H9 (cell line): ENCODE measurements at places on chromosomes 2 and 18.

DNA sequence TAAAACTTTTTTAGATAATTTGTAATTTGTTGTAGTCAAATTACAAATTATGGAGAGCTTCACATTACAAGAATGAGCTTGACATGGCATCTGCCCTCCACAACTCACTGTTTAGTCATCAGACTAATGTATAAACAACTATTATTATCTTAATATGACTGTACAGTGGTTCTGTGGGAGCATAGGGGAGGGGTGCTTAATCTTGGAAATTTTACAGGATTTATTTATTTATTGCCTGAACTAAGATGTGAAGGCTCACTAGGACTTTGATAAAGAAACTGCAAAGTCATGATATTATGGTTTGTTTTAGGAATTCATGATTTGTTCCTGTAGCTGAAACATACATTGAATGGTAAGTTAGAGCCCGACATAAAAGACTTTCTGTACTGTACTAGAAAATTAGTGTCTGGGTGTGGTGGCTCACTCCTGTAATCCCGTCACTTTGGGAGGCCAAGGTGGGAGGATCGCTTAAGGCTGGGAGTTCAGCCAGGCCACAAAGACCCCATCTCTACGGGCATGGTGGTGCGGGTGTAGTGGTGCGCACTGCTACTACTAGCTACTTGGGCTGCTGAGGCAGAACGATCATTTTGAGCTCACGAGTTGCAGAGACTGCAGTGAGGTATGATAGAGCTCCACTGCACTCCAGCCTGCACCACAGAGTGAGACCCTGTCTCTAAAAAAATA is 2.1 kb downstream of the MARCHF7 start:
- DNase-seq: no peak

DNA sequence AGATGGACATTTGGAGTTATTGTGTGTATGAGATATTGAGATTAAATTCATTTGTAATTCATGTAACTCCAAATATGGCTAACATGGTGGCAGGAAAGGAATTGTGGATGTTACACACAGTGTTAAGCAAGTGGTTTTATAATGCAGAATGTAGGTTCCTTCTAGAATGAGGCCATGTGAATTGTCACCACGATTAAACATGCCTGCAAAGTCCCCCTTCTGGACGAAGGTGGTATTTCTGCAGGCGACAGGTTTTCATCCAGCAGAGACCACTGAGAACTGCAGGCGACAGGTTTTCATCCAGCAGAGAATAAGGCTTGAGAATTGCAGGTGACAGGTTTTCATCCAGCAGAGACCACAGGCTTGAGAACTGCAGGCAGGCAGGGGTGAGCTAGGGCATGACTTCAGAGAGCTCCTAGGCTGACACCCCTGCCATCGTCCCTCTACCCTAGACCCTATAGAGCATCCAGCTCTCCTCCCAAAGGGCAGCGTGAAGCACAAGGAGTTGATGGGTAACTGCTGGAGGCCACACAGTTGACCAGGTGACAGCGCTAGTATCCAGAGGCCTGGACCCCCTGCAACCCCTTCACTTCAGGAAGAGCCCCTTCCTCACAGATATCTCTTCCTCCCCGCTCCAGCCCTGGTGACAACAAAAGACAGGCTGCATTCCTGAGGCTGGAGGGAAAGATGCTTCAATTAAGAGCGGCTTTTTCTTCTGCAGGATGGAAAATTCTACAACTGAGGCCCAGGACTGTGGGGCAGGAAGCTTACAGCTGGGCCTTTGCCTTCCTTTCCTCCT is 175.8 kb downstream of the LOXHD1 start:
- peak; percentile 70 for DNase-seq

DNA sequence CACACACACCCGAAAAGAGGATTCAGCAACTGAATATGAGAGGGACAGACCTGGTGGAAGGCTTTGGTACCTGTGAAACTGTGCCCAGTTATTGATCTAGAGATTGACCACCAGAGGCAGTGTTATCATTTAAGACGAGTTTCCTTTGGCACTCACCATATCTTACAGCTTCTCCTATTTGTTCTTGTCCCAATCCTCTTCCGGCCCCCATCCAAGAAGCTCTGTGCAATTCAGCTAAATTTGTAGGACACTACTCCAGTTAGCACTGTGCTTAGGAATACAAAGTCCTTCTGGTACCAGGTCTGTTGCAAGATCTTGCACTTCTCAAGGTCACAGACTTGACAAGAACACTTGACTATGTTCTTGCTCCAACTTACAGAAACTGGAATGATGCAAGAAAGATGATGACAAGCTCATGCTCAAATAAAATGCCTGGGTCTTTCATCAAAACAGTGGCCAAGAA is 177.7 kb downstream of the TMEM247 start:
- no peak for DNase-seq

- no peak for DNase-seq
These were observed 15.5 kb downstream of the AQP12A start for GRCh38 chr2:240707043-240707756.

DNA sequence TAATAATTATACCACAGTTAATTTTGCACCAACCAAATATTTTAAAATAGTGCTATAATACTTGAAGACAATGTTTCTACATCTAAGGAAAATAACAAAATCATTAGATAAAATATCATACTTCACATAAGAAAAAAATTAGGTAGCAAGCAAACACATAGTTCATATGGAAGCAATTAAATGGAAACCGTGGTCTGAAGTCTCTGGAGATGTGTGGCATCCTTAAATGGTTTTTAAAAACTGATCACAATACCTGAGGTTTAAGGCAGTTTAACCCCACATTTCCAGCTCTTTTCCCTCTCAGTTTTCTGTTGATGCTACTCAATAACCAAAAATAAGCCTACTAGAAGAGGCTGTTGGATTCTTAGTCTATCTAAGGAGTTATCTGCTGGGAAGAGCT is 71.3 kb downstream of the ASXL2 start:
- DNase-seq: no peak

DNA sequence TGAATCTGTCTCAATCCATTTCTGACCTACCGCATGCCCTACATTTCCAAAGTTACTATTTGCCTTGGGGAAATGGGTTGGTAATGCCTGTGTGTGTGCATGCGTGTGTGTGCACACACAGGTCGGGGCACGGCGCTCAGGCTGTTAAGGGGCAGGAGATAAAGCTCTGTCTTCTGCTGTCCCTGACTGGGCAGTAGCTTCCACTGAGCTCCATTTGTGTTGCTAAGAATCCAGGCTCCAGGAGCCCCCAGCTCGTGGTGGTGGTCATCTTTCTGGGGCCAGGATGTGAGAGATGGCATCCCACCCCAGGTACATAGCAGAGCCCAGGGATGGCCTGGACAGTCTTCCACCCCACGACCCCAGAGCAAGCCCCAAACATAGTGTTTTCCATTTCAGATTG is 66.7 kb upstream of the HS6ST1 start:
- DNase-seq: peak; percentile 5

- no peak for DNase-seq
These were observed 121.2 kb downstream of the SPP2 start for GRCh38 chr2:234171666-234172065.

GRCh38 chr2:37983719-37984118 is 58.6 kb downstream of the RMDN2 start:
- no peak for DNase-seq

- no peak for DNase-seq
These were observed 15.3 kb upstream of the UGT1A9 start for GRCh38 chr2:233656443-233656842.

DNA sequence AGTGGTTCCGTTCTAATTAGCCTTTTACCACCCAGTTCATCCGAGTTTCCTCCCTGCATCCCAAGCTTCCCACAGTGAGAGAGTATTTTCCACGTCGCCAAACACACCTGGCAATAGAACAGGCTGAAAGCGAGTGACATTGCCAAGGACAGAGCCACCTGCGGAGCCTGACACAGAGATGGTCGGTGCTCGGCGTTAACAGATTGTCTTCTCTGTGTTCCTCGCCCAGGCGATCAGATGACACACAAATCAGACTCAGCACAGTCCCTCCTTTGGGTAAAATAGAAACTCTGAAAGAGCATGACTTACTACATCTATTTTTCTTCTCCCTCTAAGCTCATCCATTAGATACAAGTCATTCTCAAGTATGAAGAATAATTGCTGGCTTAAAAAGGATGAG is 107.7 kb downstream of the CD226 start:
- no peak for DNase-seq

DNA sequence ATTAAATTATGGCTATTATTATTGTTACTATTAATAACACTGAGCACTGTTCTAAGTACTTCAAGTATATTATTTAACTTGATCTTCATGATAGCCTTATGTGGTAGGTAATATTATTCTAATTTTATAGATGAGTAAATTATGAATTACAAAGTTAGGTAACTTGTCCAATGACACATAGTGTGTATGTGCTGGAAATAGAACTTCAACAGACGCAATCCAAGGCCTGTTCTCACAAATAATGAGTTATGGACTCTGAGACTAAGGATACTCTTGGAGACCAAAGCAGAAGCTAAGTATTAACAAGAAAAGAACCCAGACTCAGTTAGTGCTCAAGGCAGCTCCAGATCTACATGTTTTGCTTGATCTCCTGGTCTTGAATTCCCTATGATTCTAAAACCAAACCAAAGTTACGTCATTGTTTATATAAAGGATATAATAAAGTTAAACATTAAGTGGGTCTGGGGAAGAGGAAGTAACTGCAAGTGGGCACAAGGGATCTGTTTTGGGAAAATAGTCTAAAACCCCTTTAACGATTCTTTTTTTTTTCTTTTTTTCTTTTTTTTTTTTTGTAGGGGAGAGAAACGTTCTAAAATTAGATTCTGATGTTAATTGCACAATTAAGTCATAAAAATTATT is 211.3 kb downstream of the ERBB4 start:
- DNase-seq: no peak

DNA sequence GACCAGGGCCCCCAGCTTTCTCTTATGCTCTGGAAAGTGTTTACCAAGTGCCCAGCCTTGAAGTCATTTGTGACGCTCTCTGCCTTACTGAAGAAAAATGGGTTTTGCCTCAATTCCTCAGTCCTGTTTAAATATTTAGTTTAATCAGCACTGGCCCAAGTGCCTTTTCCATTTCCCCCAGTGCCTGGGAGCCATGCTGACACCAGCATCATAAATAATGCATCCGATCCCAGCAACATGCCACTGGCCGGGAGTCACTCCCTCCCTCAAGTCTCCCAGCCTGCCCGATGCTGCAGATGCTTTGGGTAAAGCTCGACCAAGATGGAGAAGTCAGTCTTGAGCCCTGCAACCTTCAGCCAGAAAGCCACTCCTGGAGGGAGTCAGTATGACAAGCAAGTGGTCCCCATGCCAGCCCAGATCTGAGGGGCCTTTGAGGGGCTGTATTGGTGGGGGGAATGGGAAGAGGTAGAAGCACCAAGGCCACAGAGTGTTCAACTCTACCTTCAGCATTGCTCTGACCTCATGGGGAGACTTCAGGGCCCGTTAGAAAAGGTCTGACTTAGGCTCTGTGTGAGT is 12.0 kb upstream of the MTA3 start:
- DNase-seq: no peak

DNA sequence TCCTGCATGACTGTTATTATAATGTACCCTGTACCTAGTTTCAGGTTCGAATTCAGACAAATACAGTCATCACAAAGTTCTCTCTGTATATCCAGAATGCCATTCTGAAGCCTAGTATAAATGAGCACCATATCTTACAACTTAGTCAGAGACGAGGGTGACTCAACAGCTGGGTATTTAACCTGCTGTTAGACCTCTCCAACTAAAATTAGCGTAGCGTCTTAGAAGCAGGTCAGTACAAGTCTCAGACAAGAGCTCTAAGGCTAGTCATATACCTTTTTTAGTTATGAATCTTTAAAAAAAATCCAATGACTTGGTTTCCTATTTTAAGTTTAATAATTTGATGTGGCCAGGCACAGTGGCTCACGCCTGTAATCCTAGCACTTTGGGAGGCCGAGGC is 74.1 kb downstream of the CABYR start:
- no peak for DNase-seq

DNA sequence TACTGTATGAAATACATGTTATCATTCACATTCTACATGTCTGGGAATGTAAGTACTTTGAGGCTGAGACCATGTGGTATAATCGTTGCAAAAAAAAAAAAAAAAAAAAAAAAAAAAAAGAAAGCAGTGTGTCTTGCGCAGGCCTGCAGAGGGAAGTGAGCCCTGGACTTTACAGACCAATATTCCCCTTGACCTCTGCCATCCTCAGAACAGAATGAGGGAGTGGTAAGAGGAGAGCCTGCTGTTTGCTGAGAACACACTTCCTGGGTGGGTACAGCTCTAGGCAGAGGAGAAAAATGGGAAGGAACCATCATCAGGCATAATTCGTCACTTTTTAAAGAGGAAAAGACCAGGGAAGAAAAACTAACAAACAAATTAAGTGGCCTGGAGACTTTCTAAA is 28.8 kb upstream of the TBC1D8 start:
- DNase-seq: no peak

DNA sequence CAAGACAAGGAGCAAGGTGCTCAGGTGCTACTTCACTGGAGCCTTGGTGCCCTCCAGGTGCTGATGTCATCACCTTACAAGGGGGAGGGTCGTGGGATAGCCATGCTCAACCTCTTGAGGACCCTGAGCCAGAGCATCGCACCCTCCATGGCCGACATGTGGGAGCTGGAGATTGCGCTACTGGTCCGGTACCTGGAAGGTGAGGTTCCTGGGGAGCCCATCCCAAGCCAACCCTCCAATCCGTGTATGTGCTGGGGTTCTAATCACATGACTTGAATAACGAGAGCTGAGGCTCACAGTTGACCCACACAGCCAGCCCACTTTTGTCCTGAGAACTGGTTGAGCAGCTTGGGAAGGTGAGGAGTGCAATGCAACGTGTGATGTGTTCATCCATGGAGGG is 25.9 kb downstream of the MROH2A start:
- DNase-seq: no peak

GRCh38 chr18:45136381-45137086 is 455.8 kb downstream of the SETBP1 start:
- DNase-seq: no peak

GRCh38 chr18:50776383-50776782 is 43.4 kb downstream of the MRO start:
- no peak for DNase-seq

DNA sequence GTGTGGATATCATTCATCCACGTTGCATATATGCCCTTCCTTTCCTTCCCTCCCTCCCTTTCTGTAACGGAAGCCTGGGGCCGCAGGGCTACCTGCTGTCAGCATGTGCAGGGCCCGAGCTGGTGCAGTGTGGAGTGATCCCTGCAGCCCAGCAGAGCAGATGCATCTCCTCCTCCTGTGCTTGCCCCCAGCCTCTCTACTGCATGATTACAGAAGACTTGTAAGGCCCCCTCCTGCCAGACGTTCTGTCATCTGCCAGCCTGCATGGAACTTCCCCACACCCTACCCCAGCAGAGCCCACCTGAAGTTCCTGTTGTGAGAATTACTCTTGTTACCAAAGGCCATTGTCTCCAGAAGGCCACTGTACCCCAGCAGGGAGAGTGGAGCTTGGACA is 67.5 kb upstream of the FOSL2 start:
- no peak for DNase-seq

GRCh38 chr2:207136874-207137273 is 28.9 kb downstream of the KLF7 start:
- DNase-seq: no peak
